Body of pancreas (tissue), 4 donors: ENCODE measurements at places on chromosomes 6 and 20. TPM values are rescaled to one million over a fixed set of nuclear protein-coding genes. Genes with fewer than 3 reads are reported as not detected.

The TEAD3 gene
- 6.5 TPM for total RNA-seq

The C20orf202 gene
- total RNA-seq, result not detected

The HMGCLL1 gene
- 2.3 TPM for total RNA-seq

The IP6K3 gene
- total RNA-seq, result not detected

The MEP1A gene
- total RNA-seq, result not detected

The SNX3 gene
- 61.6 TPM for total RNA-seq

The BPIFA2 gene
- not detected for total RNA-seq

The KDM1B gene
- total RNA-seq, result 12.7 TPM

DNA sequence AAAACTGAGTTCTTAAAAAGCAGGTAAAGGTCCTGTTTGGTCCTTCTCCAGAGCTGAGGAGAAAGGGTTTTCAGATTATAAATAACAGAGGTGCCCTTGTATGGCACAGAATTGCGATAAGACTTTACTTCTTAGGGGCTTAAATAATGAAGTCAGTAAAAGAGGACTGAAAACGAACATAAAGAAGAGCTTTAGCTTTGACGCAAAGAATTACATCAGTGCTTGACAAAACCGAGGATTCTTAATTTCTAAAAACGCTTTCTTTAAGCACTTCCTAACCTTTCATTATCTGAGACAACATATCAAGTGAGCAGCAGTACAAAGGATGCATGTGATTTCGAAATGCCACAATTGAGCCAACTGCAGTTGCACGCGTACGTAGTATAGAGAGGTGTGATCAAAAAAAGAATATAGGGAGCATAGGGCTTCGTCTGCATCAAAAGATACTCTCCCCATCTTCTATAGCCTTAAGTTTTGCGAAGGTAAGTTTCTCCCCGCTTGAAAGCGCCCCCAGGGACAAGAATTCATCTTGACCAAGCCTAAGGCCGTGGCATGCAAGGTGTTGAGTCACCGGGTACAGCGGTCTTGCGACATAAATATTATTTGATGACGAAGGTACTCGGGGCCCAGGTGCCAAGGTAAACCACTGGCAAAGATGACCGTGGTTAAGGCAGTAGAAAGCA, 778 bp upstream of the LOC128125822 start:
- H3K36me3 ChIP-seq, result no peaks in the 10 kb centered on the region
- H3K4me3 ChIP-seq, result no peak overlapping the region
- H3K27me3 ChIP-seq, result no peaks in the 10 kb centered on the region
- peak overlapping the region; percentile 99 for H3K27ac ChIP-seq
- H3K4me1 ChIP-seq, result peaks cover 48% of the 10 kb centered on the region

DNA sequence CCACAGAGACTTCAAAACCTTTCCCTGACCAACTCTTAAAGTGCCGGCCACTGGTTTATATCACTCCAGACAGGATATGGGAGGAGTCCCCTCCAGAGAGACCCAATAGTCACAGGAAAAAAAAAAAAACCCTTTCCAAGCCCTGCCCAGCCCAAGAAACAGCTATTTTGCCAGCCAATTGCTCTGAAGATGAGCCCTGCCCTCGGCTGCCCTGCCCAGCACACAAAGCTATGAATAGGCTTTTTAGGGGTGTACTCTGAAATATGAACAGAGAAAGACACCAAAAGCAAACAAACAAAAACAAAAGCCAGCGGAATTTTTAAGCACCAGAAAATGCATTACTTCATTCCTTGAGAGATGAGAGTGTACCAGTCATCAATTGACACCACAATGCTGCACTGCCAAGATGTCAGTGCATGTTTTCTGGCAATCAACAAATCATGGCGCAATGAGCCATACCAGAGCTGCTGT, 275.1 kb downstream of the C6orf118 start:
- H3K27me3 ChIP-seq, result no peaks in the 10 kb centered on the region
- no peaks in the 10 kb centered on the region for H3K4me1 ChIP-seq
- H3K4me3 ChIP-seq, result no peak overlapping the region
- DNase-seq, result no peak

- no peaks in the 10 kb centered on the region for H3K27me3 ChIP-seq
- no peak overlapping the region for H3K4me3 ChIP-seq
- DNase-seq, result no peak
These were observed 72.1 kb downstream of the RSPO3 start for GRCh38 chr6:127190552-127190951.

DNA sequence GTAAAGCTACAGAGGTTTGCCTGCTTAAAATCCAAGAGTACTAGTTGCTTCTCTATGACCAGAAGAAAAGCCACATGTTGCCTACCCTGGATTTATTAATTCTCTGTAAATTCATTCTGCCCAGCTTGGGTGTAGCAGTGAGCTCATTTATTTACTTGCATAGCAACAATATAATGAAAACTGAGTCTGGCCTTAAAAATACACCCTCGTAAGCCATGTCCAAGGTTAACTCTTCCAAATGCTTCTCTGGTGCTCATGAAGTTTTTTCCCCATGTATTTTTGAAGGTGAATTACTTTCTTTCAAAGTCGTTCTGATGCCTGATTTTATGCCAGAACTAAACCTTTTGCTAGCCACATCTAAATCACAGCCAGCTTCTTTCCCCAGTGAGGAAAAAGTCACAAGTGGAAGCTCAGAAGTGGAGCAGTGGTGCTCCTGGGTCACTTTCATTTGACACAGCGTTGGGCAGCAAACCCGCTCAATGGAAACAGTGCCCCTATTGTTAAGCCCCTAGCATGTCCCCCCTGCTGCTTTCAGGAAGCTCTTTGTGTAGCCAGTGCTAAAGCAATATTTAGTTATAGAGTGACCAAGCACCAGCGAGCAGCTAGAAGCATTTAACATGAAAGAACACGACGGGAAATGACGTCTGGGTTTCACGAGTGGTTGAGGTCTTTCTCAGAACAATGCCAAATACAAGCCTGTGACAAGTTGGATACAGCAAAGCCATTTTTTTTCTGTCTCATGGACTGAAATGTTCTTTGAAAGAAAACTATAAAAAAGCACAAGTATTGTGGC, 29.8 kb downstream of the NEDD9 start:
- H3K27ac ChIP-seq, result peak overlapping the region; percentile 55
- H3K36me3 ChIP-seq, result no peaks in the 10 kb centered on the region
- peak; percentile 56 for DNase-seq
- H3K4me1 ChIP-seq, result peaks cover 44% of the 10 kb centered on the region
- H3K27me3 ChIP-seq, result no peaks in the 10 kb centered on the region

DNA sequence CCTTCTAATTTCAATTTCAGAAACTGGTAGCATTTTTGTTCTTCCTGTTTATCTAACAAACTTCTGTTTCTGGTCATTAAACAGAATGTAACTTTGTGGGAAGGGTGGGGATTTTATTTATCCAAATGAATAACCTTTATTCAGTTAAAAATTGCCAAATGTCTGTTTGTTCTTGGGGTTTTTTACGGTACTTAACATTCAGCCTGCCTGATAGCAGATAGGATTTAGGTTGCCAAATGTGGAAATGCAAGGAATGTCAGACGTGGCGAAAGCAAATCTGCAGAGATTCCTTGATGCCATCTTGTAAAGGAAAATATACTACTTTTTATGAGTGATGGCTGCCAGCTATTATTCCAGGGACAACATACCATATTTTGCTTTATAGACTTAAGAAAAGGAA, 95.7 kb downstream of the LYRM2 start:
- H3K4me3 ChIP-seq, result no peak overlapping the region
- no peak for DNase-seq
- no peak overlapping the region for H3K27ac ChIP-seq
- H3K4me1 ChIP-seq, result no peaks in the 10 kb centered on the region
- H3K36me3 ChIP-seq, result no peaks in the 10 kb centered on the region
- H3K27me3 ChIP-seq, result no peaks in the 10 kb centered on the region

GRCh38 chr6:134114918-134115714, 62.7 kb upstream of the SLC2A12 start:
- H3K27ac ChIP-seq, result no peak overlapping the region
- DNase-seq, result no peak
- no peaks in the 10 kb centered on the region for H3K27me3 ChIP-seq
- H3K4me1 ChIP-seq, result no peaks in the 10 kb centered on the region

DNA sequence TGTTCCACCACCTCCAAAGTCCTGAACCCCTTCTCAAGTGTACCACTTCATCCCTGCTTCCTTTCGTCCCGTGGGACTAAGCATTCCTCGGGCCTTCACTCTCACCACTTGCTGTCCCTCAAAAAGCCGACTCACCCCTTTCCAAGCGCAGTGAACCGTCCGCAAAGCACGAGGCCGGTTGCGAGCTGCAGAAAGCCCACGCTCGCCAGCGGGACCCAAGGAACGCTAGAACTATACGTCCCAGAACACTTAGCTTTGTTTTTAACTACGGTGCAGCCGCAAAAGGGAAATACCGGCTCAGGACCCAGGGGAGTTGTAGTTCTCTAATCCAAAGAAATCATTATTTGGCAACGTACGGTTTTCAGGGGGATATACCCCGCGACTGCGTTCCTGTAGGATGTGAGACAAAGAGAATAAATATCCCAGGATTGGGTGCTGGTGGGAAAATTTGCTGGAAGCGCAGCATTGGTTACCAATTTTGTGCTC, 416 bp upstream of the POLR1H start:
- peaks cover 21% of the 10 kb centered on the region for H3K4me1 ChIP-seq
- DNase-seq, result peak; percentile 23
- peaks cover 2% of the 10 kb centered on the region for H3K36me3 ChIP-seq
- H3K27ac ChIP-seq, result peak overlapping the region; percentile 87

DNA sequence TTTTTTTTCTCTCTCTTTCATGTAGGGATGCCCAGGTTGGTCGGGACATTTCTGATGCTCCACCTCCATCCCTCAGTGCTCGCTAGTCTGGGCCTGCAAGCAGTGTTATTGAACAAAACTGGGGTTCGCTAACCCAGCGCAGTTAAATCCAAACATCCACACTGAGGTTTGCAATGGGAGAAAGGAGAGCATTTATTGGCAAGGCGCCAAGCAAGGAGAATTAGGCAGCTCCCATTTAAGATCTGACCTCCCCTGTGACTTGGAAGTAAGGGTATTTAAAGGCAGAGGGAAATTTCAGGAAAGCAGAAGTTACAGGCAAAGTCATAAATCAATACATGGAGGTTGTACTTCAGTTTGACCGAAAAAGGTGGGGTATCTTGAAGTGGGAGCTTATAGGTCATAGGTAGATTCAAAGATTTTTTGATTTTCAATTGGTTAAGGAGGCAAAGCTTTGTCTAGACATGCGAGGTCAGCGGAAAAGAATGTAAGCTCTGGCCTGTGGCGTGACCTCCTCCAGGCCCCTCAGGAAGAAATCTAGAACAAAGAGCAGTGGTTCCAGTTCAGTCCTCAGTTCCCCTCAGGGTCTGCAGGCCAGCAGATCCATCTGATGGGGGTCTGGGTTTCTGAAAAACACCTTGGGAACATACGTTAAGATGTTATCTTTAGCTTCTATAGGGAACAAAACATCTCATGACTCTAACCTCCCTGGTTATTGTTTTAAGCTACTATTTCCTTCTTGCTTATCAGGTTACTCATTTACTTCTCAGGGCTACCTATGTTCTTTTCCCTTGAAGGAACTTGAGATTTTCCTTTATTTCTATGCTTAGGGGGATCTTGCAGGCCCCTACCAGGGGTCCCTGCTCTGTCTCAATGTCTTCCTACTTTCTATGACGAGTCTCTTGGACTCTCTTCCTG, 66.0 kb upstream of the KIF16B start:
- H3K36me3 ChIP-seq, result no peaks in the 10 kb centered on the region
- H3K27ac ChIP-seq, result no peak overlapping the region
- H3K27me3 ChIP-seq, result no peaks in the 10 kb centered on the region

DNA sequence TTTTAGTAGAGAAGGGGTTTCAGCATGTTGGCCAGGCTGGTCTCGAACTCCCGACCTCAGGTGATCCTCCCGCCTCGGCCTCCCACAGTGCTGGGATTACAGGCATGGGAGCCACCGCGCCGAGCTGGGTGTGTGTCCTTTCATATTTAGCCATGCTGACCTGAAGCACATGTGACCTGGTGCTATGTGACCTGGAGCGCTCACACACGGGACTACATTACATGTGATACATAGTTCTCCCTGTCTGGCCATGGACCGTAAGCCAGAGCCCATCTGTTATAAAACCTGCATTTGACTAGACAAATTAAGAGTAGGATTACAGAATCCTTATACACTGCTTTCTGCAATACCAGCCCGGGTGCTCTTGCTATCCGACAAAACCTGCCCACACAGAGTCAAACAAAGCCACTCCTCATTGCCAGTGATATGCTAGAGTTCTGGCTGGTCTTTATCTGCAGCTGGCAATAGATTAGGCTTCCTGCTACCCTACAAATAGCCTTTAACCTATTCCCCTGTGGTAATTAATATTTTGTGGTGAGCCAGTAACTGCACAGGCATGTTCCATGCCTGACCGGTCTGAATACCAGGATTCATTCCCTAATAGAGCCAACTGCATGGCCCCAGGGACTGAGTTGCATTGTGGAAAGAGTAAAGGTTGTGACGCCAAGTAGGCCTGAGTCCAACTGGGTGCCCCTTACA, 26.3 kb upstream of the FAM50B start:
- peak overlapping the region; percentile 16 for H3K27ac ChIP-seq
- H3K4me3 ChIP-seq, result no peak overlapping the region
- peak; percentile 61 for DNase-seq
- H3K36me3 ChIP-seq, result no peaks in the 10 kb centered on the region
- H3K4me1 ChIP-seq, result peaks cover 43% of the 10 kb centered on the region

DNA sequence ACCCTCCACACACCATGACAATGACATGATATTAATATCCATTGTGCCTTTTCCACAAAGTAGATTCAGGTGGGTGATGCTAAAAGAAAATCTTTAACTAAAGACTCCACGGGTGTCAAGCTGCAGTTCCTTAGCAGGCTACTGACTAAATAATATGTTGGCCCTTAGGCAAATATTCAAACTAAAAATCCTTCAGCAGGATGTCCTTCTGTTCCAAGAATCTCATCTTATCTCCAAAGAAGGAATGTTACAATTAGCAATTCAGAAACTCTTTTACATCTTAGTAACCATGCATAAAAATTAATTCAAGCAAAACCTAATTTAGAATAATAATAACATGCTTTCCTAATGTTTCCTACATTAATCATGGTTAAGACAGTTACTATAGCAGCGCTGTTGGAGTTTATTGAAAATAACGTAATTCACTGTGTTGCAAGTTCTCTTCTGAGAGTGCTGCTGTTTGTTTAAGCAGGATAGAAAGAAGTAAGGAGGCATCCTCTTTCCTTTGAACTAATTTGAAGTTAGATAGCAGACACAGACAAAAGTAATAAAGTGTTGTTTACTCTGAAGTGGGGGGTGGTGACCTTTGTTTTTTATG, 414.8 kb upstream of the CDH4 start:
- no peaks in the 10 kb centered on the region for H3K4me1 ChIP-seq
- H3K27ac ChIP-seq, result no peak overlapping the region
- H3K4me3 ChIP-seq, result no peak overlapping the region
- H3K27me3 ChIP-seq, result no peaks in the 10 kb centered on the region
- no peaks in the 10 kb centered on the region for H3K36me3 ChIP-seq
- no peak for DNase-seq

- no peaks in the 10 kb centered on the region for H3K27me3 ChIP-seq
- DNase-seq, result no peak
- peaks cover 9% of the 10 kb centered on the region for H3K4me1 ChIP-seq
- H3K4me3 ChIP-seq, result no peak overlapping the region
- no peak overlapping the region for H3K27ac ChIP-seq
These were observed 88.3 kb upstream of the PAK5 start for GRCh38 chr20:9927224-9927623.

GRCh38 chr20:58651946-58652605, 993 bp downstream of the STX16 start:
- H3K36me3 ChIP-seq, result no peaks in the 10 kb centered on the region
- no peaks in the 10 kb centered on the region for H3K27me3 ChIP-seq
- peaks cover 47% of the 10 kb centered on the region for H3K4me1 ChIP-seq
